ENCODE measurements at places on chromosomes 16 and 17.

- DNase-seq = no peak
Measured at GRCh38 chr17:78434455-78435329, 56.2 kb downstream of the PGS1 start.

DNA sequence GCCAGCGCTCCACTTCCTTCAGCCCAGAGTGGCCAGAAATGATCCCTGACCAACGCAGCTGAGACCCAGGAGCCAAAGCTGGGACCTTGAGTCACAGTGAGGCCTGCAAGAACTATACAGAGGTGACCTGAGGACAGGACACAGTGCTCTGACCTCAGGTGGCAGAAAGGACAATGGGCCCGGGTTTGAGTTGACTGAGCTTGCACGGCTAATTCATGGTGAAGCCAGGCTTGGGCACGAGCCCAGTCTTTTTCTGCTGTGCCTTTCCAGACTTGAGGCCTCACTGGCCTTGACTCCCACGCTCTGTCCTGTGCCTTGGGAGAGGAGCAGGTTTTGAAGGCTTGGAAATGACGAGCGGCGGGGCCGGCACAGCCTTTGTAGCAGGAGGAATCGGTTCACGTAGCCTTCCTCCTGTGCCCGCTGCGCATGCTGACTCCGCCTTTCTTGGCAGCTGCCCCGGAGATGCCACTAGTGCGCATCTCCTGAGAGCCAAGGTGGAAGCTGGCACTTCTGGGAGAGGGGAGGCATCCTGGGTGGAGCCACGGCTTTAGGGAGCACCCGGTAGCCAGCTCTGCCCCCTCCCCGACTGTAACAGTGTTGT is 34.9 kb downstream of the NDEL1 start:
- no peak for DNase-seq

- DNase-seq = no peak
Measured at GRCh38 chr17:55576996-55577586, 65.8 kb upstream of the SMIM36 start.

GRCh38 chr17:282912-283882 is 69.4 kb downstream of the RPH3AL start:
- DNase-seq = no peak

GRCh38 chr16:30894540-30895368 is 877 bp upstream of the BCL7C start:
- no peak for DNase-seq

DNA sequence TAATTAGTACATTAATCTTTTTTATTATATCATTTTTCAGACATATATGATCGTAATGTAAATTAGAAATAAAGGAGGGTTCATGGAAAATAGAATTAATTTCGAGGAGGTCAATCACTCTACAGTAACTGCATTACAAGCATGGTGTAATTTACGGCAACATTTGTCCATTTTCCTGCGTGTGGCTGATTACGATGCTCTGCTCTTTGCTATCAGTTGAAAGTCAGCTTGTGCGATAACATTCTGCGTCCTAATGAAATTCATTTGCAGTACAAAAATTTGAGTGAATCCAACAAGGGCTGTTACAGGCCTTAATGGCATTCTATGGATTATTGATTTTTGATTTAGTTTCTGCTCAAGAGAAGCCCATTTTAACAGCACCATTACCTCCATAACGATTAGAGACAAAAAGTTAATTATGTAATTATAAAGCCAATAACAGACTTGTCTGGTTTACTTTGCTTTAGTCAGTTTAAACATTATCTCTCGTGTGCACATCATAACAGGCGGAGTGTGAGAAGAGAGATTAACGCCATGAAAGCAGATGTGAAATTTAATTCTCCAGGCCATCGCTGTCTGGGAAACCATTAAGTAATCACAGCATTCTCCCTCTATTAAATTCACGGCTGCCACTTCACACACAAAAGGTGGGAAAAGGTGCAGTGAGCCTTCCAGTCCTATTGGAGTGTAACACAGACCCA is 256.4 kb upstream of the IRX3 start:
- DNase-seq = no peak

DNA sequence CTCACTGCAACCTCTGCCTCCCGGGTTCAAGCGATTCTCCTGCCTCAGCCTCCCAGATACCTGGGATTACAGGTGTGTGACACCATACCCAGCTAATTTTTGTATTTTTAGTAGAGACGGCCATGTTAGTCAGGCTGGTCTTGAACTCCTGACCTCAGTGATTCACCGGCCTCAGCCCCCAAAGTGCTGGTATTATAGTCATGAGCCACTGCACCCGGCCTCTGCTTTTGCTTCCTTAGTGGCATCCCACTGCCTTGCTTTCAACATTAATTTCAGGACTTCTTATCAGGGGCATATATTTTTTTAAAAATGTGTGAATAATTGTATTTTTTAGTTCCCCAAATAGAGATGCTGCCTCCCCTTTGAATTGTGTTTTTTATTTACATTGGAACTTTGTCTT is 98.8 kb downstream of the SYCE1L start:
- no peak for DNase-seq

- DNase-seq = no peak
Measured at GRCh38 chr16:62963846-62964245, 927.6 kb upstream of the CDH8 start.
